AG09319 (cell line): ENCODE measurements at places on chromosomes 6 and 20.

- no peak for DNase-seq
Observed at GRCh38 chr6:34300332-34300751, 51.5 kb upstream of the SMIM29 start.

GRCh38 chr20:40945754-40946450, 82.7 kb upstream of the TOP1 start:
- DNase-seq = peak; percentile 44

DNA sequence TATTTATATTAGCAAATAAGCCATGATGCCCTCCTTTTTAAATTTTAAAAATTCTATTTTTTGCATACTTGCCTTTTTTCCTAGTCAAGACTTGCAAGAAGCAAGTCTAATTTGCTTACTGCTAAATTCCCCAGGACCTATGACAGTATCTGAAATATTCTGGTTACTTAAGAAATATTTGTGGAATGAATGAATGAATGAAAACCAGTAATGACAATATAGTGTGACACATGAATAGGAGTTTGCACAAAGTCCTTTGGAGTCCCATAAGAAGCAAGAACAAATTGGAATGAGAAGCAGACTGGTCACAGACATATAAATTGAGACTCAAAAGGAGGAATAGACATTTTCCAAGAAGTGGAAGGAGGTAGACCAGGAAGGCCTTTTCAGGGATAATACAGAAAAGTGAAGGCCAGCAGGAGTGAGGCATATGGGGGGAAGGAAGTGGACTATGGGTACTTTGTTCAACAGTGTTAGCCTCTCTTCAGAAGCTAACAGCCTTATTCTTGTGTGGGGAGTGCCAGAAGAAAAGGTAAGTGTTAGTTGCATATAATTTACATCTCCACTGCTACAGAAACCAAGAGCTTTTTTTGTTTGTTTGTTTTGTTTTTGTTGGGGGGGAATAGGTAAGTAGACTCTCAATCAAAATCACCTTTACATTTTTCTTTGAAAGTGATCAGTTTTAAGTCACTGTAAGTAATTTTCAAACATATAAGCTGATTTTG, 93.6 kb upstream of the FAM184A start:
- DNase-seq = no peak

GRCh38 chr6:163418311-163419029, 4.0 kb downstream of the QKI start:
- DNase-seq = no peak

- DNase-seq = no peak
Observed at GRCh38 chr6:143592335-143592734, 80.8 kb upstream of the FUCA2 start.

- no peak for DNase-seq
Observed at GRCh38 chr6:170198298-170198697, 92.6 kb downstream of the DLL1 start.

DNA sequence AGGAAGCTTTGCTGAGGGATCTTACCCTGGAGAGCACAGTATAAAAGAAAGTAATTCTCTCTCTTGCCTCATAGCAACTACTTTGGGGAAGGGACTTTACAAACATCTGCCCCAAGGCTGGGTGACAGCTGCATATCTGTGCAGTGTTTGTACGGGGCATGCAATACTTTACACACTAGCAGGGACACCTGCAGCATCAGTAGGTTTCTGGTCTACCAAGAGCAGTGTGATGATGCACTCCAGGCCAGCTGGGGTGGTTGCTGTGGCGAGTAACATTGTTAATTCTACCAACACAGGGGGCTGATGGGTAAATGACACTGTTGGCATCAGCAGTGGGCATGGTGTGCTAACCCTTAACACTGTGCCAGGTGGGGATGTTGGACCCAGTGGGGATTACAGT, 48.0 kb downstream of the ADTRP start:
- DNase-seq = no peak

GRCh38 chr6:106146852-106147351, 60.8 kb downstream of the PRDM1 start:
- DNase-seq = no peak

GRCh38 chr6:1596088-1596852, 13.4 kb upstream of the FOXC1 start:
- no peak for DNase-seq

DNA sequence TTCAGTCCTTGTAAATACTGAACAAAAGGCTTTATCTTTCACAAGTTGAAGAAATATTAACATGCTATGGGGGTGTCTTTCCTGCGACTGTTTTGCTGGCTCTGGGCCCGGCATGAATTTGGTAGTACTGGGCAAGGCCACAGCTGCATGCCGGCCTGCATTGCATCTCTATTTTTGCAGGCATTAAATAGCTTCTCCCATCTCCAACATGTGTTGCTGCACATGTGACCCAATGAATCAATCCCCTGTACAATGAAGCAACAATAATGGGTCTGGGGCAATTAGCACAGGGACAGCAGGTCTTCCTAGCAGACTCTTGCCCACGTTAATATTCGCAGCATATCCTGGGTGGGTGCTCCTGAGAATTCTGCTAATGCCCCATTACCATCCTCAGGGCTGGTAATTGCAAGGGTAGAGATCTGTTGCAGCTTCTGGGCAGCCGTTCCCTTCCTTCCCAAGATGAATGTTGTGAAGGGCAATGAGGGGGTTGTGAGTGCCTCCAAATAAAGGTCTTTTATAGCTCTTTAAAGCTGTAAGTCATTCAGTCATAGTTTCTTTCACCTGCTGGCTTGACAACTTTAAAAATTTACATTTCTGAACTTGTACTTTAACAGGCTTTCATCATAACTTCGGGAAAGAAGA, 24.3 kb upstream of the CDYL start:
- no peak for DNase-seq

DNA sequence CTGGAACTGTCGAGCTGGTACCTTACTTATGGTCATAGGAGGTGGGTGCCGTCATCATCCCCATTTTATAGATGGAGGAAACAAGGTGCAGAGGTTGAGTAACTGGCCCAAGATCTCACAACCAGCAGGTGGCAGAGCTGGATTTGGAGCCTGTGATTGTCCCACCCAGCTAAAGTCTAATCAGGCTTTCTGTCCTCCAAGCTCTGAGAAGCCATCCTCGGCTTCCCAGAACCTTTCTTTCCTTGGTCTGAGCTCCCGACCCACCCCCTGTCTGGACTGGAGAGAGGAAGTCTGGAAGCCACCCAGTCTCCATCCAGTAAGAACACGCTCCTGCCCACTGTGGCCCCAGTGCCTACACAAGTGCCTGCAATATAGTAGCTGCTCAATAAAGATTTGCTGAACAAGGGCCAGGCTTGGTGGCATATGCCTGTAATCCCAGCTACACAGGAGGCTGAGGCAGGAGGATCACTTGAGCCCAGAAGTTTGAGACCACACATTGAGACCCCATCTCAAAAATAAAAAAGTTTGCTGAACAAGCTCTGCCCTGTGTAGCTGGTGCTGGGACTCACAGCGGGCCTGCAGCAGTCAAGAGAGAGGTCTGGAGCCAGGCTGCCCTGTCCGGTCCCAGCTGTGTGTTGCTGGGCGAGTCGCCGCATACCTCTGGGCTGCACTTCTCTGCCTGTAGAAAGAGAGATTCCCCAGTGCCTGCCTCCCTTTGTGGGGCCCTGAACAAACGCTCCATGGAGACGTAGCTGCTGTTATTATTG, 32.5 kb upstream of the DLGAP4 start:
- no peak for DNase-seq

GRCh38 chr20:62782149-62782892, 14.0 kb upstream of the MRGBP start:
- DNase-seq = no peak

DNA sequence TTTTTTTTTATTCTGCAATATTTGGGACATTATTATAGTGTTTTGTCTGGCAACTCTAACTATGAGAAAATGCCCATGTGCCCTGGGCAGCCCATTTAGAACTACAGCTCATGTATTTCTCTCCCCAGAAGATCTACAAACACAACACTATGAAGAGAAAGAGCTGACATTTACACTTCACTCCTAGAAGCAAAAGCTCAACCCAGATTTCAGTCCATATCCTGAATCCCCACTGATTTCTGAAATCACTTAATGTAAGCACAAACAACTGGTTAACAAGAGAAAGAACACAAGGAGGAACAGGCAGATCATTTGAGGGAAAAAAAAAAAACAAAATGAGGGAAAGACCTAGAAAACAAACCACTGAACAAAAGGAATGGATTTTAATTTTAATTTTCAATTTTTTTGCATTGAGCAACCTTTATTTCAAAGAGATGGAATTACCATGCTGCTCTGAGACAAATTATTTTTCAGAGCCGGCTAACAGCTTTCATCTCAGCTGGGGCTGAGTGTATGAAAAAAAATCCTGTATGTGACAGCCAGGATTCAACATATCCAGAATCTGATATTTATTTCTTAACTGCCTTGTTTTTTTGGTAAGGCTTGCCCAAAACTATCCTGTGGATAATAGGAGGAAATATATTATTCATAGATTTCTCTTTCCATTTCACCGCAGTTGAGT, 32.5 kb downstream of the KIAA0319 start:
- DNase-seq = no peak

DNA sequence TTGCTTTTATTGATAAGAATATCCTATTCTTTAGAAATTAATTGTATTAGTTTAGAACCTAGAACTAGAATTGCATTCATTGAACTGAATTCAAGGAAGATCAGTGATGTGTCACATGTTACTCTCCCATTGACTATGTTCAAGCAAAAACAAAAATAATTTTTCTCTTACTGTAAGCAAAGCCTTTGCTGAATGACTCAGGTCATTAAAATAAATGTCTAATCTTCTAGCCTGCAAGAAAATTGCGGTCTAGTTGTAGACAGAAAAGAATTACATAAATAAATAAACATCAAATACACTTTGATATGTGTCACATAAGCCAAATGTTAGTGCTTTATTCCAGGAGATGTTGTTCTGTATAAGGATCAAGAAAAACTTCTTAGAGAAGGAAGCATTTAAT, 387.9 kb downstream of the ADGRB3 start:
- no peak for DNase-seq

DNA sequence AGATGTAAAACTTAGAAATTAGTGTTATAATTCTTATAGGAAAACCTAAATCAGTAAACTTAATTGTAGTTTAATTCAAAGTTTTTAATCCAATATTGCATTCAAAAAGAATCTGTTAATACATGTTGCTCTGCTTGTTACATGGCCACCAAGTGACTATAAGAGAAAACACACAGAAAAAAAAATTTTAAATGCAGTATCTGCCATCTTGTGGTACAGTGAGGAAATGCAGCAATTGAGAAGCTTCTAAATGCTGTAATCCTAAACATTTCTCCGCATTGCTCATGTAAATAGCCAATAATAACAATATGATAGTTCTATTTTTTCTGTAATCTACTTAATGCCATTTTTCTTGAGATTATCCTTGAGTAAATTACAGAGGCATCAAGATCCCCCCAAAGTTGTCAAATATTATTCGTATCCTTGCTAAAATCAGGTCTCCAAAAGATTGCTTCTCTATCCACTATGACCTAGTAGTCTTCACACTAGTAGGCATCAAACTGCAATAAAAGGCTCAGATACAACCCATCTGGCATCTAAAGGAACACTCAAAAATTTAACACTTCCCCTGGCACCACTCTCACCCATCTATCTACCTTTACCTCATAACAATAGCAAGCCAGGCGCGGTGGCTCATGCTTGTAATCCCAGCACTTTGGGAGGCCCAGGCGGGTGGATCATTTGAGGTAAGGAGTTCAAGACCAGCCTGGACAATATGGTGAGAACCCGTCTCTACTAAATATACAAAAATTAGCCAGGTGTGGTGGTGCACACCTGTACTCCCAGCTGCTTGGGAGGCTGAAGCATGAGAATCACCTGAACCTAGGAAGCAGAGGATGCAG, 34.6 kb downstream of the HDAC2 start:
- DNase-seq = peak; percentile 38

GRCh38 chr6:128235556-128235955, 284.8 kb downstream of the PTPRK start:
- no peak for DNase-seq

- no peak for DNase-seq
Observed at GRCh38 chr20:32806356-32806755, 13.4 kb upstream of the MAPRE1 start.

DNA sequence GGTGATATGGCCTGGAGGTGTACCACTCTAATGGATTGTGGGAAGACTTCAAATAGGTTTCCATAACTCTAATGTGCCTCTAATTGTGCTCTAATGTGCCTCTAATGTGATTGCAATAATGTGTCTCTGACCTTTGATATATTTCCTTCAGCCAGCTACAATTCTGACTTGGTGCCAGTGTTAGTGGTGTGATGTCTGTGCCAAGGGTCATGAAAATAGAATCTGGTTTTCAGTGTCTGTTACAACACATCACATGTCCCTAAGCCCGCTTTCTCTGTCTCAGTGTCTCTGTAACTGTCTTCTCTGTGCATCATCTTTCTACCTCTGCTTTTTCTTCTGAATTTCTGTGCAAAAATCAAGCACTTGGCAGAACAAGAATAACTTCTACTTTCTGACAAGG, 77.2 kb upstream of the ECI2 start:
- DNase-seq = no peak

GRCh38 chr6:87436435-87436834, 28.7 kb downstream of the CFAP206 start:
- peak; percentile 4 for DNase-seq

- no peak for DNase-seq
Observed at GRCh38 chr20:45189067-45189609, 14.4 kb downstream of the PI3 start.

DNA sequence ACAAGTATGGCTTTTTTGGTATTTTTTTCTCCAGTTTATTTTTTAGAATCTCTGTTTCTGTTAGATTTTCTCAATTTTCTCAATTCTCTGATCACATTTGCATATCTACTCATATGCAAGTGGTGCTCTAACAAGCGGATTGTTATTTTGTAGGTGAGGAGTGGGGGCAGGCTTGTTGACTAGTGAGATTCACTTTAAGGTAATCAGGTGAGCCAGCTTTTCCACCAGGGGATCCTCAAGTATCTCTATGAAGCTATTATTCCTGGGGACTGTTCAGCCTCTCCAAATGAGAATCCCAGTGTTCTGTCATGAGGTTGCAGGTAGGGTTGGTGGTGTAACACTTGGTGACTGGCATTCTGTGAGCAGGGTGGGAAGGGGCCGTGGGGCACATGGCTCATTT, 274.3 kb upstream of the FERMT1 start:
- no peak for DNase-seq

DNA sequence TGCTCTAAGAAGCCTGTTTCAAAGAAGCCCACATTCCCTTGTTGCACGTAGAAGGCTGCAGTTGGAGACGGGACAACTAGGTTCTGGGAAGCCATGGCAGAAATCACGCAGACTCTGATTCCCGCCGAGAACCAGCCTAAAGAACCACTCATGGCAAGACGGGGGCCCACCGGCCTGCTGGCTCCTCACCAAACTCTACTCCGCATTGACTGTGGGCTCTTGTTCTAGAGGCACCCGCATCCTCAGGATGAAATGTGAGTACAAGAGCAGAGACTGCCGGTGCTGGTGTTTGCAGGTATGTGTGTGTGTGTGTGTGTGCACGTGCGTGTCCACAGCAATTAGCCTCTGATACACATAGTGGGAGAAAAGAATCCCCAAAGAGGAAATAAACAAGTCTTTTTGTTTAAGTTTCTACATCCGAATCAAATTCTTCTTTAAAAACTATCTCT, 42.3 kb upstream of the NR2E1 start:
- DNase-seq = no peak

GRCh38 chr6:39391182-39391581, 68.7 kb upstream of the KCNK16 start:
- DNase-seq = no peak

- no peak for DNase-seq
Observed at GRCh38 chr6:17729223-17730077, 22.7 kb upstream of the NUP153 start.

- DNase-seq = no peak
Observed at GRCh38 chr6:82877213-82878195, 188.1 kb downstream of the UBE3D start.
